HT-29 (cell line): ENCODE measurements at places on chromosomes 5 and 9.

DNA sequence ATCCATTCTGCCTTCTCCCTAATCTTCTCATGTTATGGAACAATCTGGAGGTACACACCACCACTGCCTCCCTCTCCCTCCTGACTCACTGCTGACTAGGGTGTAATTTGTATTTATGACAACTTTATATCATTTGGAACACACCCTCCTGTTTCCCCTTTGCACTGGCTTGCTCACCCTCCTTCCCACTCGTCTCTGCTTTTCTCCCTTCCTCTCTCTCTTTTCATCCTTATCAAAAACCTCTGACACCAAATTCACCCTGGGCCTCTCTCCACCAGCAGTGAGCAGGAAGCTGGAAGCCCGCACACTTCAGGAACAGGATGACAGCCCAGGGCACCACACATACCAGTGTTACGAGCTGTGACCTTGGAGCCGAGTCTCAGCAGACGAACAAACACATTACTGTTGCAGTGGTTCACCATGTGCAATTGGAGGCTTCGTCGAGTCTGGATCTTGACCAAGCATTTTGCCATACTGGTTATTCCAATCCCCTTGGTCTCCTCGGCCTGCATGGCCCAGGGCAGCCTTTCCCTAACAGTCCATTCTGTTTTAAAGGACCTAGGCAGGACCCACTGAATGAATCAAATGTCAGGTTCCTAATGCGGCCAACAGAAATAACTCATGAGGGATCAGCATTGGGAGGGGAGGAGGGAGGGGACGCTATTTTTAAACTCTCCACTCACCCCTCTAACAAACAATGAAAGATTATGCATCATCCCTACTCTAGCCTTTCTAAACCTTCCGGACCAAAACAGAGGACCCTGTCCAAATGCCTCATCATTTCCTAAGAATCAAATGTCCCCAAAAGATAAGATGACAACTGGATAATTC lies 203.9 kb upstream of the RASEF start:
- DNase-seq, result no peak

DNA sequence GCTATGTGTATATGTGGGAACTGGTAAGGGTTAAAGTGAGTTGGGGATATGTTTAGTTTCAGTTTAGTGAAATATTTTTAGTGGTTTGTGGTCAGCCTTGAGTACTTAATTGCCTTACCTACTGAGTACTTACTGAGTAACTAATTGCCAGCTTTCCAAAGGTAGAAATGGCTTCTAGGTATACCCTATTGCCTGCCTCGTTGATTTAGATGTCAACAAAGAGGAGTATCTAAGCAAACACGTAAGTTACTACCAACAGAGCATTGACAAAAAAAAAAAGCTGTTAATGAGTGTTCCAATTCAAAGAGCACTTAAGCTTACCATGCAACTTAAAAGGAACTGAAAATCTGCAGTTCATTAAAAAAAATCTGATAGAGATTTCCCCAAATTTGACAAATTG lies 8.8 kb downstream of the ATP10B start:
- DNase-seq, result no peak

GRCh38 chr5:39411985-39412384 lies 12.8 kb downstream of the DAB2 start:
- DNase-seq, result no peak

- DNase-seq, result no peak
Observed at GRCh38 chr9:125878164-125878631, 131.0 kb downstream of the PBX3 start.

GRCh38 chr5:109049565-109049964 lies 301.9 kb downstream of the FER start:
- no peak for DNase-seq

- DNase-seq, result peak; percentile 52
Observed at GRCh38 chr9:75615284-75615683, 275.2 kb upstream of the PCSK5 start.

DNA sequence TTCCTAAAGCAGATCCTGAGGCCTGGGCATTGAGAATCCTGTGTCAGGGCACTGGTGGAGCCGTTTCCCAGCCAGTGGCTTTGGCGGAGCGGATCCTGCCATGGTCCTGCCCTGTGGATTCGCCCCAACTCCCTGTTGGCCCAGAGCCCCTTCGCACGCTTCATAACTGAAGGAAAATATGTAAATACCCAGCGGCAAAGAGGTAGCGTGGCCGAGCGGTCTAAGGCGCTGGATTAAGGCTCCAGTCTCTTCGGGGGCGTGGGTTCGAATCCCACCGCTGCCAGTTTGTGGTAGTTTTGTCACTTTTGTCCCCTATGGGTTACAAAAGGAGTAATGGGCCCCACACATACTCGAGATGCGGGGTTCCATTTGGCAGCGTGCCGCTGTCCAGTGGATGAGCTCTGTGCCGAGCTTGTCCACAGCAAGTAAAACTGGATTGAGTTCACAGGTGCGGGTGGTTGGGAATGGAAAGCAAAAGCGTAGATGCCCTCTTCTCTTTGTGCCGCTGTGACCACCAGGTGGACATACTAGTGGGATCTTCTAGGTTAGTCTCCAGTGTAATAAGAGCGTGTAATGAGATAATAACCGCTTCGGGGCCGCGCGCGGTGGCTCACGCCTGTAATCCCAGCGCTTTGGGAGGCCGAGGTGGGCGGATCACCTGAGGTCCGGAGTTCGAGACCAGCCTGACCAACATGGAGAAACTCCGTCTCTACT lies 17.3 kb downstream of the TRIM7 start:
- peak; percentile 95 for DNase-seq

DNA sequence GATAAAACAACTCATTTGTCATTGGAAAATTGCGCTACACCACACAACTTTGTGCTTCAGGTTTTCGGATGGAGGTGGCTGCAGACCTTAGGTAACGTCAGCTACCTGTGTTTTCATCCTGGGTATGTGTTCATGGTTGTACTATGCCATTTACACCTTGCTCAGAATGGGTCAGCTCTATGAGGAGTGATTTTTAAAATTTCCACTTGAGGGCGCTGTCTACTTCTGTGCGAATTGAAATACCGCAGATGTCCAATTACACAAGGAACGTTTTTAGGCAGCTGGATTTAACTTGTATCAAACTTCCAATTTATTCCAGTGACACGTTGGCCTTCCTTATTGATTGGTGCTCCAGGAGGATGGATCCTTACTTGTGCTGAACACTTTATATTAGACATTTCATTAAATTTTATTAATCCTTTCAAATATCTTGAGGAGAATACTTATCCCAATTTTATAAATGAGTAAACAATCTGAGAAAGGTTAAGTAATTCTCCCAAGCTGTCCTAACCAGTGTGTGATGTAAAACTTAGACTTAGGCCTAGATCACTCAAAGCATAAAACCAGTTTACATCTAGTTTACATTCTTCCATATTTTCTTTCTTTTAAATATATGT lies 23.4 kb downstream of the DMRTA1 start:
- peak; percentile 81 for DNase-seq

DNA sequence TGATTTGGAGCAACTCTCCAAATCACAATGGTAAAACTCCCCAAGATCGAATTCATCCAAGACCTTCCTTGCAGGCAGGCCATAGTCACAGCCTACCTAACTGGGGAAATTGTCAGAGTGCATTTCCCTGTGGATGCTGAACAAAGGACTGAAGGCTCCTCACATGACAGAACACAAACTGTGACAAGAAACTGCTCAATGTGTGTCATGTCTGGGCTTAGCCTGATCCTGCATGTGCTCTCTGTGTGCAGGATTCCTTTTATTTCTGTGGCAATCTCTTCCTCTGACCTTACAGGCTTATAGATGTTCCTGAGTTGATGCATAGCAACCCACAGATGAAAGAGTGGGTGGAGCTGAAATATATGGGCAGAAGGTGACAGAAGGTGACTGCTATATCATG lies 465.8 kb downstream of the ICE1 start:
- DNase-seq, result no peak

DNA sequence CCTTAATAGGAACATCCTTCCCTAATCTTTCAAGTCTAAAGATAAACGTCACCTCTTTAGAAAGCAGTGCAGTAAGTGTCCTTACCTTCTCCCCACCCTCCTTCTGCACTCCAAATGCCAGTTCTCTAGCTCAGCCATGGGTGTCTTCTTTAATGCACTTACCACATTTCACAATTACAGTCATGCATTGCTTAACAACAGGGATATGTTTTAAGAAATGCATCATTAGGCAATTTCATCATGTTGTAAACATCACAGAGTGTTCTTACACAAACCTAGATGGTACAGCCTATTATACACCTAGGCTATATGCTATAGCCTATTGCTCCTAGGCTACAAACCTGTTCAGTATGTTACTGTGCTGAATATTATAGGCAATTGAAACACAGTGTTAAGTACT lies 91.2 kb downstream of the RFX3 start:
- DNase-seq, result no peak

DNA sequence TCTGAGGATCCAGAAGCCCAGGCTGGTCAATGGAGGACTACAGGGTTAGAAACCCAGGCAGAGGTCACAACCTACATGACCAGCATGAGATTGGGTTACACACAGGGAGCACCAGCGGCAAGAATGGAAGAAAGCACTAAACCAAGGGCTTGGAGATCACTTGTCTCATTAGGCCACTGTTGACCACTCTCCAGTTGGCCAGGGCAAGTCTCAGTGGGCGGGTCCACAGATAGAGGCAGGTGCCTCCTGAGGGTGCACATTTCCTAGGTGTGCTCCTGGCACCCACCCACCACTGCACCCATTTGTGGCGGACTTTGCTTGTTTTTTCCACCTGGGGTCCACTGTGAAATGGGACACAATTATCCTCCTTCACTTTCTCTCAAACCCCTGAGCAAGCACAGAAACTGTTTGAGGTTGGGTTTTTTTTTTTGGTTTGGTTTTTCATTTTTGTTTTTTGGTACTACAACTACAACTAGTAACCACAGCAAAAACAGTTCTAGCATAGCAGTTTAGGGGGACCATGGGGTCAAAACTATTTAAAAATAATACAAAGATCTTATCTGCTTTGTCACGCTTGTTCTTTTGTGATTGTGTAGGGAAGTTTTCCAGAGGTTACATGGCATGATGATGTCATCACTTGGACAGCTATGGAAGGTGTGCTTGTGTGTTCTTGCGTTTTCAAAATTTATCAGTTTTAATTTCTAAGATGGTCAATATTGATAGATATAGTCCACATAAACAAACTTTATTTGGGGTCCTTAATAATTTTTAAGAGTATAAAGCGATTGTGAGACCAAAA lies 6.1 kb downstream of the NPR2 start:
- no peak for DNase-seq

DNA sequence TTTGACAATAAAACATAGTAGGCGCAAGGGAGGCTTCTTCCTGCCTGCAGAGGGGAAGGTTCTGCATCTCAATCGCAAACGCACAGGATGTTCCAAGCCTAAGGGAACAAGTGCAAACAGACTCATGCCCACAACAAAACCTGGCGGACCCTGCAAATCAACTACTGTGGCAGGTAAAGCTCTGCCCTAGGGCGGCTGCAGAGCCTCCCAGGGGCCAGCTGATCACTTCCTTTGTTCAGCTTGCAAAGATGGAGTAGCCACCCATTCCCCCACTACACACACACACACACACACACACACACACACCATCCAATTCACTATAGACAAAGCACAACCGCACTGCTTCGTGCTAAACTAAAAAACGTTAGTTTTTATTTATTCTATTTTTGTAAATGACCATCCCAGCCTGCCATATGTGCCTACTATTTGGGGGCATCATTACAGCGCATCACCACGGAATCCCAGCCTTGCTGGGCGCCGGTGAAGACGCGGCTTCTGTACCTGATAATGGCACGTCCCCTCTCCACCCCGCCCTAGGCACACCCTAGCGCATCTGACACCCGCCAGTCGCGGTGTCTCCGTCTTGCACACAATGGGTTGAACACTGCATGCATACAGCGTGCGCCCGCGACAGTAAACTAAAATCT lies 57.6 kb downstream of the DPYSL3 start:
- DNase-seq, result no peak
